ENCODE measurements at places on chromosomes 7 and 10.

- DNase-seq = no peak
Observed at GRCh38 chr7:45699015-45699309, 124.8 kb downstream of the ADCY1 start.

DNA sequence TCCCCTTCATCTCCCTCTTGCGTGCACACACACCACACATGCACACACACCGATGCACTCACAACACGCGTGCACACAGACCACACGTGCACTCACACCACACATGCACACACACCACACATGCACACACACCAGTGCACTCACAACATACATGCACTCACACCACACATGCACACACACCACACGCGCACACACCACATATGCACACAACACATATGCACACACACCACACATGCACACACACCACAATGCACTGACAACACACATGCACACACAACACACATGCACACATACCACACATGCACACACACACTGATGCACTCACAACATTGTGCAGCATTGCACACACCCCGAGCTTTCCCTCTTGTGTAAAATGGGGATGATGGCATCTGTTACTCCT, 68.1 kb downstream of the TRRAP start:
- no peak for DNase-seq

DNA sequence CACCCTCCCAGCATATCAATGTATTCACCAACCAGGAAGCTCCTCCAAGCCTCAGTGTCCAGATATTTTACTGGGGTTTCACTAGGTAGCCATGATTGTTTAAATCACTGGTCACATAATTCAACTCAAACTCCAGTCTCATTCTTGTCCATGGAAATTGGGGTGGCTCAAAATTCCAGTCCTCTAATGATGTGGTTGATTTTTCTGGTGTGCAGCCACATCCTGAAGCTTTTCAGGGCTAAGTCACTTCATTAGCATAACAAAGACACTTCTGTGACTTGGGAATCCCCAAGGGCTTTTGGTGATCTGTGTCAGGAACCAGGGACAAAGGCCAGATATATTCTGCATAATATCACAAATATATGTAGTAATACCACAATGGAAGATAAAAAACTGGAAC, 786.9 kb upstream of the IGFBP3 start:
- DNase-seq = no peak

GRCh38 chr7:137873524-137873923, 26.8 kb upstream of the DGKI start:
- DNase-seq = no peak

DNA sequence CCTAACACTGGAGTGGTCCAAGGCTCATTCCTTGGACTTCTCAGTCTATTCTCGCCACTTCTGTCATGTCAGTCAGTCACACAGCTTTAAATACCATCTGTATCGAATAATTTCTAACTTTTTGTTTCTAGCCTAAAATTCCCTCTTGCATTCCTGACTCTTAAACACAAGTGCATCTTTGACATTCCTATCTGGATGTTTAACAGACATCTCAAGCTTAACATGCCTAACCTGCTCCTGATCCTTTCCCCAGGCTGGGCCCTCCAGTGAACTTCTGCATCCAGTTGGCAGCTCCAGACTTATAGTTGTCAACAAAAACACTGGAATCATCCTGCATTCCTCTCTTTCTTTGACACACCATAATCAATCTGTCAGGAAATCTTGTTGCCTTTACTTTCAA, 4.5 kb upstream of the ABCB4 start:
- no peak for DNase-seq

- DNase-seq = no peak
Observed at GRCh38 chr7:25408012-25408687, 179.9 kb upstream of the NPVF start.

- no peak for DNase-seq
Observed at GRCh38 chr7:55129541-55130394, 111.0 kb downstream of the EGFR start.

GRCh38 chr7:19920166-19920565, 146.7 kb upstream of the TMEM196 start:
- DNase-seq = no peak

GRCh38 chr7:77561352-77561751, 24.3 kb downstream of the PTPN12 start:
- no peak for DNase-seq

DNA sequence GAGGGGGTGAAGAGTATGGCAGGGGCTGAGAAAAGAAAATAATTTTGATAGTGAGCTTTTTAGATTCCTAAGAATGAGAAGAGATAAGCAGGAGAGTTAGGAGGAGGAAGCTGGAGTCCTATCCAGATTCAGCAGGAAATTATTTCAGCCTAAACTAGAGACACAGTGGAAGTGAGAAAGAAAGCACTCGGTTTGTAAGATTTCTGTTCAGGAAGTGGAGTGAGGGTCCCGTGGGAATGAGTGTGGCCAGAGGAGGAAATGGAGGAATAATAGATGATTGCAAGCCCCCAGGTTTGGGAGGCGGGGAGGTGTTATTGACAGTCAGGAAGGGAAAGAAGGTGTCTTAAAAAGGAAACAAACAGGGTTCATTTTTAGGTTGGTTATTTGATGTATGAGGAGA, 84.8 kb upstream of the NRP1 start:
- DNase-seq = no peak

DNA sequence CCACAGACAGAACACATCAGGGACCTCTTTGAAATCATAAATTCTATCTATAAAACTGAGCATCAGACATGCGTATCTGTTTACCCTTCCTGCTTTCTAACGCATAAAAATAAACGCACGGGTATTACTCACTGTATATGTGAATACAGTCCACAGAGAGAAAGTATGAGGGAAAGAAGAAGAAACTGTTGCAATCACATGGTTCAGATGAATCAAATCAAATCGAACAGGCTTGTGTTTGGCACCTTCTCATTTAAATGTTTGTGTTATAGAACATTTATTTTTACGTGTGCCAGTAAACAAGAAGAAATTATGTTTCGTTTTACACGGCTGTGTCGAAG, 322.0 kb downstream of the FRMD4A start:
- DNase-seq = no peak
